ENCODE measurements at places on chromosomes 5 and 9.

DNA sequence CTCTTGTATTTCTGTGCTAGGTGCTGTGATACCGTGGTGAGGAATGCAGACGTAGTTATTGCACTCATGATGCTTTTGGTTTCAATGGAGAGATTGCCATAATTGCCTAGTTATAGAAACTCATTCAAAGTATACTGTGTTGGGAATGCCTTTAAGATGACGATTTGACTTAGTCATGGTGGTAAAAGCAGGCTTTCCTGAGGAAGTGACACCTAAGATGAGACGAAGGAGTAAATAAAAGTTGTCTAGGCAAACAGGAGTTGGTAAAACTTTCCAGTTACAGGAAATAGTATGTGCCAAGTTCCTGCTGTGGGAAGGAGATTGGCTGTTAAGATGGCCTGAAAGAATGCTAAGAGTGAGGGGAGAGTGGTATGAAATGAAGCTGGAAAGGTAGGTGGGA is 48.1 kb downstream of the FOCAD start:
- DNase-seq, result no peak

GRCh38 chr5:54985301-54986268 is at the start of gene ESM1:
Gene ESM1, minus strand, starts transcription at chr5:54985593. Its CDS starts 76 bp downstream, at chr5:54985517.
- DNase-seq, result no peak

DNA sequence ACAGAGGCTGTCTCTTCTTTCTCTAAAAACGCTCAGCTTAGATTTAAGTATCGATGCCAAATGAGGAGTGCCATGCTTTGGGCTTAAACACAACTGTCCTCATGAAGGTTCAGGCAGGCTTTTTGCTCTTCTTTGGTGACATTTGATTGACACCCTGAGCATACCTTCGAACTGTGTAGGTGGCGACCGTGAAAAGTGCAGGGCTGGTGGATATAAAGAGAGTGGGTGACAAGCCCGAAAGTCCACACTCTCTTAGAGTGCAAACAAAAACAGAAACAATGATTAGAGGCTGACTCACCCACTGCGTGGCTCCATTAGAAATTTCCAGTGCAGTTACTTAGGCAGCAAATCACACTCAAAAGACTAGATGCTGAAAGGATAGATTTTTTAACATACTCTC is 141.7 kb downstream of the SYK start:
- DNase-seq, result no peak

DNA sequence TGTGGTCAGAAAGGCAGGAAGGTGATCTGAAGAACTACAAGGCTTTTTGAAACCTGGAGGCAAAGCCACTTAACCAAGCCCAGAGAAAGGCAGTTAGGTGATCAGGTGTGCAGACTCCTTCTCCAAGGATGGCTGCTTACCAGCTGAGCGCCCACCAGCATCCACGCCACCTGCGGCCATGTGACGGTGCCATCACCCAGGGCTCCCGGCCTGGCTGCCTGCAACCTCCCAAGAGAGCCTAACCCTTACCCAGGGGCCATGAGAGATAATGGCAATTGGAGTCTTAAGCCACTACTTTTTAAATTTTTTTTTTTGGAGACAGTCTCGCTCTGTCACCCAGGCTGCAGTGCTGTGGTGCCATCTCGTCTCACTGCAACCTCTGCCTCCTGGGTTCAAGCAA is 33.1 kb upstream of the PHYKPL start:
- no peak for DNase-seq

- no peak for DNase-seq
Observed at GRCh38 chr5:19837536-19838174, 150.3 kb downstream of the CDH18 start.

- peak; percentile 79 for DNase-seq
Observed at GRCh38 chr9:127118597-127119319, 3.7 kb downstream of the ANGPTL2 start.

DNA sequence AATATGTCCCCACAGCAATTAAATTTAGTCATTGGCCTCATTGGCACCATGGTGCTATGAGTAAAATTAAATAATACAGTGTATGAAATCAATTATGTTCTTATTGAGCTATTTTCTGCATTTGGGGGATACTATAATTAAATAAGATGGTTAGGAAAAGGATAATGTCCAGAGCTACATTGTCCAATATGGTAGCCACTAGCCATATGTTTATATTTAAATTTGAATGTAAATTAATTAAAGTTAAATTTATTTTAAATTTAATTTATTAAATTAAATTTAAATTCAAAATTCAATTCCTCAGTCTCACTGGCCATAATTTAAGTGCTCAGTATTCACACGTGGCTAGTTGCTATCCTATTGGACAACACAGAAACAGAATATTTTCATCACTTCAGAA is 115.7 kb downstream of the SPATA31D1 start:
- no peak for DNase-seq

DNA sequence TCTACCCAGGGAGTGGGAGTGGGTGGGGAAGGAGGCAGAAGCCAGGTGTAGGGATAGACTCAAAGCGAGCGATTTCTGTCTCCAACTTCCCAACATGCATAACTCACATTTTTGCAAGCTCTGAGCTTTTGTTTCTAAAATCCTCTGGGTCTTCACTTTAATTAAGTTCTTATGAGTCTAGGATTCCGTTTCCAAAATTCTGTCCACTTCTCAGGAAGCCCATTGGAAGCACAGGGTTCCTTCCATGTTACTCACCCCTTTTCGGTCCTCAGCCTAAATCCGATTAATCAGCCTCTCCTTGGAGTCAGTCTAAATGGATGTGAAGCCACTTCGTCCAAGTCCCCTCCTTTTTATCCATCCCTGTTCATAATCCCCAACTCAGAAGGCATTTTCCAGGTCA is 1.4 kb downstream of the GPX3 start:
- DNase-seq, result no peak

DNA sequence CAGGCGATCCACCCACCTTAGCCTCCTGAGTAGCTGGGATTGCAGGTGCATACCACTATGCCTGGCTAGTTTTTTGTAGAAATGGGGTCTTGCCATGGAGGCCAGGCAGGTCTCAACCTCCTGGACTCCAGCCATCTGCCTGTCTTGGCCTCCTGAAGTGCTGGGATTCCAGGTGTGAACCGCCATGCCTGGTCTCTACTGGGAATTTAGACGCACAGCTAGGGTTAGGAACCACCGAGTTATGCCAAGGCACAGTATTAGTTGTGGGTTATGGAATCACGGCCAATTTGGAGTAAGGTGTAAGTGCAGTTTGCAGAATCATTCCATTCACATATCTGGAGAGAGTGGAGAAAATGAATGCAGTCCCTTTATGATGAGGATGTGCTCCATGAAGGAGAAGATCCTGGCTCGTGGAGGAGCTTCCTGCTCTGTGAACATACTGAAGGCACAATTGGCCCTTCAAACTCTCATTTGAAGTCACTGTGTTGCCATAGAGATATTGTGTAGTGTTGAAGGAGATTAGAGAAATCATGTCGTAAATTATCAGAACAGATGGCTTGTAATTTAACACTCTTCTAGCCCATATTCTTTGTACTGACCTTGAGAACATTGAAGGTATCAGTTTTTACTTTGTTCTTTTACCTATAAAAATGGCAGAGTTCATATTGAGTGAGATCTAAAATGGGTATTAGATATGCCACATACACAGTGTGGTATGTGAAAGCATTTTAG is 18.8 kb downstream of the TRIO start:
- DNase-seq, result peak; percentile 21

- peak; percentile 93 for DNase-seq
Observed at GRCh38 chr5:69152731-69153130, 14.2 kb upstream of the CCNB1 start.

DNA sequence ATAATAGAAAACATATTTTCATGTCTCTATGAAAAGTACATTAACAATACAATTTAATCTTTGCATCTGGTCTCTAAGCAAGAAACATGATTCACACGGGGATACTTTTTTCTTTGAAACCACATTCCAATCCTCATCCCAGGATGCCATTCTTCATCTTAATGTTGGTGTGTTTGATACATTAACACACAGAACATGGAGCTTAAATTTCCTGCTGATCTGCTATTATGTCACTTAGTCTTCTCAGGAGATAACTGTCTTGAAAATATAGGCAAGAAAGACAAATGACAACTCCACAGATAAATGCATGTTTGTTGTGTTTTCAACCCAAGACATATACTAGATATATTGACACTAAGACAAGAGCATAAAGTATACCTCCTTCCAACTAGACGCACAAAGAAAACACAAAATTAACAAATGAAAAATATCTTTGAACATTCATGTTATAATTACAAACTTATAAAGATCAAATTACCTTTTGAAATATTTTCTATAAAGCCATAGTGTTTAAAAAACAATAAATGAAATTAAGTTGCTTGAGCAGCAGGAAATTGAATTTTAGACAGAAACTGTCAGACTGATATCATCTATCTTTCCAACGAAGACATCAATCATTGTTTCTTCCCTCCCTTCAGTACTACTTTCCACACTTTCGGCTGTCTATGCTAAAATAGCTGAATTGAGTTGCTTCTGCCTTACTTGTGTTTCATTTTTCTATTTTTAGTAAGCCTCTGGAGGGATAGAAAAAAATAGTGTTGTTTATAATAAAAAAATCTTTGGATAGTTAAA is 1676.7 kb upstream of the CDH9 start:
- no peak for DNase-seq

DNA sequence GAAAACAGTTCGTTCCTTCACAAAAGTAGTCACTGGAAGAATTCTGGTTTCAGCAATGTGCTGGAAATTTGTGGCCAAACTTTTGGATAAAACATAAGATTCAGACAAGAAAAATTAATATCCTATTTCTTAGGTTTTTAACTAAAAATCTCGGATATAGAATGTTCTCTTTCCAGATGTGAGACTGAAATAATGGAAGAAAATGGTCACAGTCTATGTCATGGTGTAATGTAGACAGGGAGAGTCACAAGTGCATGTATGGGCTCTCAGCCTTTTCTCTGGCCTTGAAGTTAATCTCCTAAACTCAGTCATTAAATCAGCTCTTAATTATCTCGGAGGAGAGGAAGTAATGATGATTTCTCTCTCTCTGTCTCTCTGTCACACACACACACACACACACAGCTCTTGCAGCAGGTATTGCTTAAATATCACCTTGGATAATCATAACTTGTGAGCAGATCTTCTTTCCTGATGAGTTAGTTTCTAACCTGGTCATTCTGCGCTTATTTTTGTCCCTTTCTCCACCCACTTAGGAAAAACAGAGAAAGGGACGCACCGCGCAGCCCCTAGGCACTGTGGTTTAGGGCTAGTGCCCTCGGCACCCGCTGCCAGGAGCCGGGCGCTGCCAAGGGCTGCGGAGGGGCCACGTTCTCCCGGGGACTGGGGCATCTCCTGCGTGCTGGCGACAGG is 672 bp upstream of the ITGA2 start:
- DNase-seq, result no peak

GRCh38 chr5:44933686-44934085 is 124.9 kb downstream of the MRPS30 start:
- no peak for DNase-seq

- no peak for DNase-seq
Observed at GRCh38 chr5:2697446-2698200, 53.9 kb downstream of the IRX2 start.

DNA sequence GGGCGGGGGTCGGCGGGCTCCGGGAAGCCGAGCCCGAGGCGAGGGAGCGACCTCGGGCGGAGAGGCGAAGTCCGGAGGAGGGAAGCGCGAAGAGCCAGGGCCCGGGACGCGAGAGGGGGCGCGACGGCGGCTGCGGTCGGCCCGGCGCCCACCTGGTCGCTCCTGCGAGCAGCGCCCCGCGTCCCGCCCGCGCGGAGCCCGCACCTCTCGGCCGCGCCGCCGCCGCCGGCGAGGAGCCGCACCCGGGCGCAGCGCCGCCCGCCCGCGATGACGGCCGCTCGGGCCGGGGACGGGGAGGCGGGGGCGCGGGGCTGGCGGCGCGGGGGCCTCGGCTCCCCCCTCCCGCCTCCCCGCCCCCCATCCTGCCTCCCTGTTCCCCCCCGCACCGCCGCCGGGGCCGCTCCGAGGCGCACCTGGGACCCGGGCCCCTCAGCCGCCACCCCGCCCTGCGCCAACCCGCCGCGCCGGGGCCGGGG is 2.6 kb downstream of the NR5A1 start:
- DNase-seq, result no peak

GRCh38 chr9:126982215-126983002 is 67.8 kb downstream of the RALGPS1 start:
- DNase-seq, result peak; percentile 34

DNA sequence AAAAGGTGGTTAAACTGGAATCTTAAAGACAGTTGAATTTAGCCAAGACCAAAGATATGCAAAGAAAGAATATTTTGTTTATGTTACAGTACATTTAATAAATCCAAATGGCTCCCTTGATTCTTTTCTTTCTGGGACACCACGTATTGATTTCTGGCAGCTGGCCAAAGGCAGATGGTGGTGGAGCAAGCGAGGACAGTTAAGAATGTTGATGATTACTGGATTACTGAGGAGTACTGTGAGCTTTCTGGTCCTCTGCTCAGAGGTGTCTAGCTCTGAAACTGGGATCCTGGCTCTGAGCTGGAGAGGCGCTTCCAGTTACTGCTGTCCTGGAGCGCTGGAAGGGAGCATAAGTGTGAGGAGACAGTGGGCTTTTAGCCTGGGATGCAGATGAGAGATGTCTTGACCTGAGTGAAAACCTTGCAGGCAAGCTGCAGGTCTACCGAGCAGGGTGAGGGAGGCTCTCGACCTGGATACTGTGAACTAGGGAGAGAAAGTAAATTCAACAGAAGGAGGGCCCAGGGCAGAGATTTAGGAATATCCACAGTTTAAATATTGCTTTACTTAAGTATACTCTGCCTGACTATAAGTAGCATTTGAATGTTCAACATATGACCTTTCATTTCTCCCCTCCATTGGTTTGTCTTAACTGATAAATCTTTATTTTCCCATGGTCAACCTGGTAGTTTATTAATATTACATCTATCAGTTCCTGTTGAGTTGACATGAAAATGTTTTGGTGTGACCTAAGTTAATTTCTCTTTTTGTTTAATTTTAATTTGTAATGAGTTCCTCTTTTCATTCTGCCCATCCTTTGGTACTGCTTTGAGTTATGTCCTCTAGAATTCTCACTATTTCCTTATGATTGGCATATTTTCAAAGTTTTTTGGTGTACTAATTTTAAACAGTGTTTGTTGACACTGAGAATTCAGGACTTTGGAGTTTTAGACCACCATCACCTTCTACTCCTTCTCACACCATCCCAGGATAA is 3.7 kb downstream of the SYK start:
- DNase-seq, result peak; percentile 8

DNA sequence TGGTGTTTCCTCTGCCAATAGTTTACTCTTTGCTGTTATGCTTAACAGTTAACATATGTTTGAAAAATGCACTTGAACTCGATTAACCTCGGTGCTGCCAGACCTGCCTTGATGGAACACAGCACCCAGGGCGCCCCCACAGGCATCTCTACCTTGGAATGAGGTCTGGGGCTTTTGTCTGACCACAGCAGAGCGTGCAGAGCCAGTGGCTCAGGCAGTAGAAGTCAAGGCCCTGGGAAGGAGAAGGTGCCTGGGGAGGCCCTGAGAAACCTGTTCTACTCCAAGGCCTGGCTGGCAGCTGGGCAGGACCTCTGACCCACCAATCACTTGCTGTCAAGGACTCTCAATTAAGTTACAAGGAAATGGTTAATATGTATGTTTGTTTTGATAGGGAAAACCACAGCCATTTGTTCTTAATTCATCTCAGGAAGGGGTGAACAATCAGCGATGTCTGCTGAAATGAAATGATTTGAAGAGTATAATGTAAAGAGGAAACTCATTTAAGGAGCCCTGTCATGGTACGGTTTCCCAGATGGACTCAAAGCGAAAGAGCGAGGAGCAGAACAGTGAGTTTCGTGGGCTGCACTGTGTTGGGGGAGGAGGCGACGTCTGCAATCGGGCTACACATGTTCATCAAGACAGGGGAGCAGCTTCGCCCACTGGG is 21.9 kb downstream of the MACROH2A1 start:
- no peak for DNase-seq

GRCh38 chr9:71483436-71483835 is 284.9 kb downstream of the CEMIP2 start:
- DNase-seq, result no peak

Measured in MV-4-11 (cell line).